Stimulated activated CD8-positive, alpha-beta memory T cell treated with anti-CD3 and anti-CD28 coated beads, Interleukin-15, amount 100 ng/mL, for 24 hours (primary cell): ENCODE measurements at places on chromosomes 5 and 9.

GRCh38 chr5:56025151-56025885 is 30.6 kb upstream of the IL6ST start:
- no peak for DNase-seq

DNA sequence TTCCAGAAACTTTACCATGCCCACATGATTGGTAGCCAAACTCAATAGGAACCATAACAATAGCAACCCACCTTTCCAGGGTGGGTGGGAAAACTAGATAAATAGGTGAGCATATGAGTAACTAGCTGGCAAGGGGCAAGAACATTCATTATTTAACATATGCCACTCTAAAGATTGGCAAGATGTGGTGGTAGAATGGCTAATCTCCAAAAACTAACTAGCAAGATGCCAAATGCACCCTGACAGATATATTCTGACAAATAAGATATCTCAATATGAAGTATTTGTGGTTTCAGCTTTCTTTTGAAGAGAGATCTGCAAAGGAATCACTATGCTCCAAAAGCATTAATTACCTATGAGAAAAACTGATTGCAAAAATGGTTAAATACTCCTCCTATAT is 895.6 kb downstream of the TLE1 start:
- no peak for DNase-seq

DNA sequence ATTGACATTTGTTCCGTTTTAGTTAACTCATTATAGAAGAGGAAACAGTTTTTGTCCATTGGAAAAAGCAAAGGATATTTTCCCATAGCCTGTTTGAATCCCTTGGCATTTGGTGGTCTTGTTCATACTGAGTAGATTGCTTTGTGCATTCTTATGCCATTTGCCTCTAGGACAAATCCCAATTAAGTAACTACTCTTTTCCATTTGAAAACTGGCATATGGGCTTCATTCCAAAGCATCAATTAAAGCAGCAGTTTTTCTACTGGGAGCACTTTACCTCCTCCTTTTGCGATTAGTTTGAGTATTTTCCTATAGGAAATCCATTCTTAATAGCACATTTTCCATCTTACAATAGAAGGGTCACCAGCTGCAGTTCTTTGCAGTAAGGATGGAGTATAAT is 31.2 kb downstream of the GPR21 start:
- no peak for DNase-seq

GRCh38 chr5:40446910-40447309 is 232.8 kb upstream of the PTGER4 start:
- no peak for DNase-seq

DNA sequence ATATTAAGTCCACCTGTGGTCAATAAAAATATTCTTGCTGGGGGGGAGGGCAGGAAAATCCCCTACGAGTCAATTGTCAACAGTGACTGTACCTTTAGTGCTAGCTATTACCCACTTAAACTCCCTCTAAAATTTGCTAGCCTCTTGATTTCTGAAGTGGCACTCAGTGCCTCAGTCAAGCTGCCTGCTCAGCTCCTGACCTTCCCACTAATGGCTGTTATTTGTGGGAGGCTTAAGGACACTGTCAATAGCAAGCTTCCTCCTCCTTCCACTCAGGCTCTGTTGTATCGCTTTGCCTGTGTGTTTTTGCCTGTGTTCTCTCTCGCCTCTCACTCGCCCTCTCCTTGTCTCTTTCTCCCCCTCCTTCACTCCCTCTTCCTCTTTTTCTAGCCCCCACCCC is 140.8 kb downstream of the BNC2 start:
- DNase-seq = no peak

GRCh38 chr9:74551266-74551665 is 54.1 kb downstream of the RORB start:
- no peak for DNase-seq

DNA sequence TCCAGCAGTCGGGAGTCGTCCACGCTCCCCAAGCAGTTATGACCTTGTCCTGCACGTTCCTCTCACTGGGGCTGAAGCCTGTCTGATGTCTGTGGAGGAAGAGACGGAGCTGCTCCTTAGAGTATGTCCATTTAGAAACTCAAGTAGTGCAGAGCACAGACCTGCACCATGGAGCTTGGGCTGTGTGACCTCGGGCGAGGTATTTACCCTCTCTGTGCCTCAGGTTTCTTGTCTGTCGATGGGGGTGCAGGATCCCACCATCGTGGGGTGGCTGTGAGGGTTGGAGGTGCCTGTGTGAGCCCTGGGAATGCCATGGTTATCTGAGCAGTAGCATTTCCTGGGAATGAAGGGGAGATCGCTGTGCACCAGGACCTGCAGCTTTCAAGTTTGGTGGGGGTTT is 14.2 kb downstream of the TRAF2 start:
- no peak for DNase-seq

- DNase-seq = no peak
Measured at GRCh38 chr9:3525096-3525835, 535 bp downstream of the RFX3 start.

GRCh38 chr5:147487031-147487750 is 22.7 kb downstream of the DPYSL3 start:
- no peak for DNase-seq

DNA sequence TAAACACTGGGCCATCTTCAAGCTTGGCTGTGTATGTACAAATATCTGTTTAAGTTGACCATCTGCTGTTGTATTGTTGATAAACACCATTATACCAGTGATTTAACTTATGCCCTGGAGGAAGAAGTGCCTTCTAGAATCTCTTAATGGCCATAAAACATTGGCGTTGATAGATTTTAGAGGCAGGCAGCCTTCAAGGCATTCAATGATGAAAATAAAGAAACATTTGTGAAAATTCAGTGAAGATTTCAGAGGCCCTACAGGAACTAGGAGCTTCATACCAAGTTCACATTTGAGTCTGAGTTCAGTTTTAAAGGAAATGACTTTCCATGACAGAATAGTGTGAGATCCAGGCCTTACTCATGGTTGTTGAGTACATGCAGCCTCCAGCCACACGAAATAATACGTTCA is 52.2 kb downstream of the MAP1B start:
- DNase-seq = no peak

- no peak for DNase-seq
Measured at GRCh38 chr9:114366334-114367128, 21.3 kb downstream of the AKNA start.

DNA sequence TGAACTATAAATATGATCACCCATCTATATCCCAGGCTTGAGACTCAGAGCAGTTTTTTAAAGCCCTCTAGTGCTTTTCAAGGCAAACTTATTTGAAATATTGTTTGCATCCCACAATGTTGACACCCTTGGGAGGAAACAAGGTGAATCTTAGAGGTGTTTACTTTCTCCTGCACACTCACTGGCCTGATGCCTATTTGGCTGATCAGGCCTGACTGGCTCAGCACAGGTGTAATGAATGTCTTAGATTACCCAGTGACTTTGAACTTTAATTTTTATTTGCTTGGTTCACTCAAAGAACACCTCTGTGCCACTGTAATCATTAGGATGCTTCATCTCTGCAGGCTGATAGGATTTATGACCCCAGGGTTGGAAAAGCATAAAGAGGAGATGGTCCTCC is 158.3 kb downstream of the KCTD16 start:
- DNase-seq = no peak

GRCh38 chr5:81750308-81751008 is 439 bp downstream of the SSBP2 start:
- DNase-seq = peak; percentile 2

- no peak for DNase-seq
Measured at GRCh38 chr5:124923131-124923530, 176.7 kb upstream of the ZNF608 start.

- DNase-seq = no peak
Measured at GRCh38 chr5:16528382-16529110, 62.9 kb upstream of the ZNF622 start.

GRCh38 chr9:10525972-10526371 is 86.8 kb downstream of the PTPRD start:
- no peak for DNase-seq

DNA sequence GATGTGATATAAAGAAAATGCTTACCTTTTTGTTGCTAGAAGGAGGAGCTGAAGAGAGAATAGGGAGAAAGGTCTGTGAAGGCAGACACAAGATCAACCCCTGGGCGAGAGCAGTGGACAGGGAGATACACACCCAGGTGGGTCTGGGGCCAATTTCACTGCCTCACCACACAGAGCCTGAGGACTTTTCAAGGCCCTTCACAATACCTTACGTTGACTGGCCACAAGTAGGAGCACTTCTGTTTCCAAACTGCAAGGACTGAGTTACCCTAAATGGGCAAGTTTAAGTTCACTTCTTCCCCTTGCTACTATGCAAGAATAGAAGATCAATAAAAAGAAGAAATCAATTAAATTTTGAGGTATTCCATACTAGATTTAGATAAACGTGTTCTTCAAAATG is 174.5 kb upstream of the SLC12A2 start:
- no peak for DNase-seq

GRCh38 chr5:143533978-143534760 is 130.7 kb upstream of the NR3C1 start:
- DNase-seq = no peak

DNA sequence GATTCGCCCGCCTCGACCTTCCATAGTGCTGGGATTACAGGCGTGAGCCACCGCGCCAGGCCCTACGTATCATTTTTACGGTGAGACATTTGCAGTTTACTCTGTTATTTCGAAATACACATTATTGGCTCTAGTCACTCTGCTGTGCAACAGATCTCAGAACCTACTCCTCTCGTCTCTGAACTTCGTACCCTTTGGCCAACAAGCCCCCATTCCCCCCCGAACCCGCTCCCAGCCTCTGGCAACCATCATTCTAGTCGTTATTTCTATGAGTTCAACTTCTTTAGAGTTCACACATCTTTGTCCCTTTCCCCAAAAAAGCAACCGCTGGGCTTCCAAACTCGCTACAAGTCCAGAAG is 735 bp downstream of the PTGR1 start:
- DNase-seq = no peak
